ENCODE measurements at places on chromosomes 4 and X.

GRCh38 chr4:141133999-141134995, 1.0 kb upstream of the RNF150 start:
- DNase-seq, result no peak

DNA sequence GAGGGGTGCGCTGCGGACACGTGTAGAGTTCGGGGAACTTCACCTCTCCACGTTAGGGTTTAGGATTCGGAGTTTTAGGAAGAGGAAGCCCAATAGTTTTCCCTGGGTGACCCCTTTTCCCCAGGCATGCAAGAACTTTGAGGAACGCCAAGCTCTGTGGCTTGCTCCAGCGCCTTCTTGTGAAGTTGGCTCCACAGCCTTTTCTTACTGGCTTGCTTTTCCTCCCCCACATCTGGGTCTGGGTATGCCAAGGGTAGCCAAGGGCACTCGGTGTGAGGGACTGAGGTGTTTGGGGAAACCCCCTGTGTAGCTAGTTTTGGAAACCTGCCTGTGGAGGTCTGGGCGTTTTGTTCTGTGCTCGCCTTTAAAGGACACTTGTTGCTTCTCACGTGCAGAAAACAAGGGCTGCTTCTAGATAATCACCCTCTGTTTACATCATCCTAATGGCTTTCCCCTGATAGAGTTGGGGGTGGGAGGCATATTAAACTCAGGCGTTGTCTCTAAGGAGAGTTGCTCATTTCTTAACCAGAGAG, 746 bp downstream of the EDNRA start:
- no peak for DNase-seq

DNA sequence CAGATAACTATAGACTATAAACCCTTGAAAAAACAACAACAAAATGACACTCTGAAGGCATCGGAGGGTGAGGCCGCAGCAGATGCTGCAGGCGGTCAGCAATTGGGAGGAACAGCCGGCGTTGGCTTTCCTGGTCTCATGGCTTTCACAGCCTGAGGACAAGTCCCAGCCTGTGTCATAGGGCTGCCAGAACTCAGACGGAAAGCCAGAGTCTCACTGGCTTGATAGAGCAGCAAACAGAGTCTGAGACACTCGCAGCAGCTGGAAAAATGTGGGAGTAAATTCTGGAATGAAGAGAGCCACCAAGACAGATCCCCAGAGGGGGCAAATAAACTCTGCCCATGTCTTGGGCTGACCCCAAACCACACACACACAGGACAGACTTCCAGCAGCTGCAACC, 86.3 kb downstream of the PPP2R2C start:
- no peak for DNase-seq

- peak; percentile 79 for DNase-seq
These were observed 89.7 kb downstream of the LRP2BP start for GRCh38 chr4:185305979-185306442.

DNA sequence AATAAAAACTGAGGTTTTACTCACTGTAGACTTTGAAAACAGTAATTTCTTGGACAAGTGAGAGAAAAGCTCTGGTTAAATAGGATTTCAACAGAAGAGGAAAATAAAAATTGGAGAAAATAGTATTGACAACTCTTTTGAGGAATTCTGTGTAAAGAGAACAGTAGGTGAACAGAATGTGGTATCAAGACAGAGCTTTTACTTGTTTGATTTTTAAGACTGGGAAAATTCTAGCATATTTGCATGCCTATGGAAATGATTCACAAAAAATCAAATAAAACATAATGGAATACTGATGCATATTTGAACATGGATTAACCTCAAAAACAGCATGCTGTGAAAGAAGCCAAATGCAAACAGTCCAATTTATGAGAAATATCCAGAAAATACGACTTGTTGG, 504.6 kb downstream of the KCTD8 start:
- no peak for DNase-seq

- no peak for DNase-seq
These were observed 2.4 kb upstream of the CTAG2 start for GRCh38 chrX:154655786-154656185.

Data from Daoy (cell line).